T1000 (cell line): ENCODE measurements at places on chromosomes 7 and 10.

DNA sequence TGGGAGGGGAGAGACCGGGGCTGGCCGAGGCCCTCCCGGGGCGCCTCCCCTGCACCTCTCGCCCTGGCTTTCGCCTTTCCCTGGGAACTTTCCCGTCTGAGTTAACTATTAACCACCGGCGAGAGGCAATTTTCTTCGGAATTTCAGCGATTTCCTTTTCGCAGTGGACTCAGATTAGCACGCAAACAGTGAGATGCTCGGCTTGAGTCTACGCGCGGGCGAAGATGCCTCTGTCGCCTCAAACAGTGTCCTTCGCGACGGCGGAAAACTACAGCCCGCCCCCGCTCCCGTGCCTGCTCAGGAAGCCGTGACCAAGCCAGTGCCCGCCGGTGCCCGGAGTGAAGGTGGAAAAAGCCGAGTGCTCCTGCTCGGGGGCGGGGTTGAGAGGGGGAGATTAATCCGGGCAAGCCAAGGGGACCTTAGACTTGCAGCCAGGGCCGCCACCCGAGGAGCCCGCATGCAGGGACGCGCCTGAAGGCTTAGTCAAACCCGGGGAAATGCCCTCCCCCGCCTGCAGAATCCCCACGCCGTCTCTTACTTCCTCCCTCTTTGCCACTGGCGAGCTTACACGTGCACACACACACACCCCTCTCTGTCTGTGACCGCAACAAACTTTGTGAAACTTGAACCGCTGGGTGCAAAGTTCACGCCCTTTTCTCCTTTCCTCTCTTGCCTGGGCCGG is 14.5 kb upstream of the PAX2 start:
- no peak for DNase-seq

DNA sequence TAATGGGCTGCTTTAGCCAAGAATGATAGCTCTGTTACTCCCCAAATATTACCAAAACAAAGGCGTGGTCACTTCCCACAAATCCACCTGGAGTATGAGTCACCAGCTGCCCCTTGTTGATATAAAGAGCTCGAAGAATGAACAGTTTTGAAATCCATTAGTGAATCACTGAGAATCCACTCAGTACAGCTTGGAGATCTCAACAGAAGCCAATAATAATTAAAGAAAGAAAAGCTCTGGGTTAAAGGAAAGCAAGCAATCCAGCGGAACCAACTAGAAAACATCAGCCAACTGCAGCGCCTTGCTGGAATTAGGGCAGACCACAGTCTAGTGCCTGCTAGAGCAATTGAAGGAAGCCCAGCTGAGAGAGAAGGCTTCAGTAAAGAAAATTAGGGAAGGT is 576.0 kb upstream of the C7orf33 start:
- no peak for DNase-seq

- DNase-seq: no peak
Observed at GRCh38 chr7:82445271-82445670, 1.7 kb upstream of the CACNA2D1 start.

GRCh38 chr7:42159130-42159529 is 77.9 kb downstream of the GLI3 start:
- DNase-seq: no peak

- DNase-seq: no peak
Observed at GRCh38 chr7:27581119-27581518, 81.6 kb downstream of the HIBADH start.

DNA sequence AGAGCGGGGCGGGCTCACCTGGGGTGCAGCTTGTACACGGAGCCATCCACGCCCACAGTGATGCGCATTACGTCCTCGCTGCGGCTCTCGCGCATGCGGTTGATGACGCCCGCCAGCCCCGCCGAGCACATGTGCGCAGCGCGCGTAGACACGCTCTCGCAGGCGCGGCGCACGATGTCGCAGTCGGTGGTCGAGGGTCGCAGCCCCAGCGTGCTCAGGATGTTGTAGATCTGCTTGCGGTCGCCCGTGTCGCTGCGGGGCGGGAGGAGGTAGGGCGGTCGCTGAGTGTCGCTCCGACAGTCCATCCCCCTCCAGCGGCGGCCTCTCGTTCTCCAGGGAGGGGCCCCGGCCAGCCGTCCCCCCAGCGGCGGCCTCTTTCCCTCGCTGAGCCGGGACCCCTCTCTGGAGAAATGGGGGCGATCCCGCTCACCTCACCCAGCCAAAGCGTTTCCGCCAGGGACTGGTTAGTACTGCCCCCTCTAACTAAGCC is 4.4 kb upstream of the MYL7 start:
- DNase-seq: no peak

GRCh38 chr10:26269754-26270153 is 53.2 kb downstream of the GAD2 start:
- no peak for DNase-seq

GRCh38 chr7:148609045-148609725 is 18.6 kb downstream of the C7orf33 start:
- no peak for DNase-seq

DNA sequence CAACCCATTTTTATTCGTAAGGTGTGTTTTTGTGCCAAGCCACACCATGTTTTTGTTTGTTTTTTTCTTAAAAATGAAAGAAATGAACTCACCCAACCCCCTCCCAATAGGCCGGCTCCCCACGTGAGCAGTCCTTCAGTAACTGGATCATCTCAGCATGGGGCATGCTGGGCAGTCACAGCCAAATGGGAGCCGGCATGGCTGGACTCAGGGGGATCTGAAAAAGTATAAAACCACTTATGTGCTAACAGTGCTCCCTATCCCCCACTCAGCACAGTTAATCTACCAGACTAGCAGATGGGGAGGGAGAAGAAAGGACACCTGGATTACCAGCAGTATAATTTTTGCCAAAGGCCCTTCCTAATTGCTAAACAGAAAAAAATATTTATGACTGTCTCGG is 39.3 kb downstream of the BAZ1B start:
- DNase-seq: no peak

GRCh38 chr10:33807531-33808359 is 473.3 kb upstream of the NRP1 start:
- no peak for DNase-seq

GRCh38 chr10:63375458-63375857 is 90.3 kb downstream of the JMJD1C start:
- DNase-seq: no peak

- no peak for DNase-seq
Observed at GRCh38 chr10:74681917-74682627, 144.3 kb upstream of the KAT6B start.

DNA sequence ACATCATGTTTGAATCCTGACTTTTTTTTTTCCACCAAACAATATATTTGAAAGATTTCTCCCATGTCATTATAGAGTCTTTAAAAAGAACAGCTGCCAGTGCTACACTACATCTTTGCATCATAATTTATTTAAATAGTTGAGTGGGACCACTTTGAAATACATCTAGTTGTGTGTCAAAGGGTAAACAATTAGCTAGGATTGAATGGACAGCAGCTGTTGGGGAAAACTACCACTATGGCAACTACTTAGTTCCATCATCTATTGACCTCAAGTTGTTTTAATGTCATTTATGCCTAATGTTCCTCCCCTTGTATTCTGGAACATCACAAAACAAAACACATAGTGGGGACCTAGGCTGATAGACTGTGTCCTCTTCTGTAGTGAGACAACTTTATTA is 985.1 kb downstream of the SORCS1 start:
- DNase-seq: no peak

GRCh38 chr7:50310956-50311355 is 6.4 kb downstream of the IKZF1 start:
- DNase-seq: no peak

- peak; percentile 22 for DNase-seq
Observed at GRCh38 chr7:55538538-55538937, 33.8 kb downstream of the VOPP1 start.

GRCh38 chr7:78389022-78389421 is 590.4 kb downstream of the PHTF2 start:
- DNase-seq: no peak

GRCh38 chr7:73717025-73717807 is 2.3 kb downstream of the STX1A start:
- DNase-seq: no peak

- no peak for DNase-seq
Observed at GRCh38 chr10:79346012-79346340, 1.3 kb upstream of the PPIF start.

- DNase-seq: no peak
Observed at GRCh38 chr7:42479816-42480633, 243.0 kb upstream of the GLI3 start.

- DNase-seq: no peak
Observed at GRCh38 chr7:77217474-77218185, 18.0 kb upstream of the FGL2 start.

DNA sequence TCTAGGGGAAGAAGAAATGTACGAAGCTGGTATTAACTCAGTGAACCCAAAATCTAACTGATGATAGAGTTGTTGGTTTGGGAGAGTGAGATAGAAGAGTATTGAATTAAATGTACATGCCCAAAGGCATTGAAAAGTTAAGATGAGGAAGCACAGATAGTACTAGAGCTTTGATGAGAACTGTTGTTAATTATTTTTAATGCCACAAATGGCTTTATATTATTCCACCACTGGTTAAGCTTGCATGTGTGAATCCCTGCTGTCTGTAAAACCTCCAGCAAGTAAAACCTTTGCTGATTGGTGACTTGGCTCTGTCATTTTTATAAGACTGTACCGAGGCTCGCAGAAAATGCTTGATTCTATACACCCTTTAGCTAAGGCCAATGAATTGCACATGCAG is 382.7 kb upstream of the LRGUK start:
- no peak for DNase-seq

GRCh38 chr7:133676805-133677370 is 424.0 kb downstream of the EXOC4 start:
- no peak for DNase-seq

- no peak for DNase-seq
Observed at GRCh38 chr7:155729847-155730246, 82.4 kb downstream of the SHH start.

DNA sequence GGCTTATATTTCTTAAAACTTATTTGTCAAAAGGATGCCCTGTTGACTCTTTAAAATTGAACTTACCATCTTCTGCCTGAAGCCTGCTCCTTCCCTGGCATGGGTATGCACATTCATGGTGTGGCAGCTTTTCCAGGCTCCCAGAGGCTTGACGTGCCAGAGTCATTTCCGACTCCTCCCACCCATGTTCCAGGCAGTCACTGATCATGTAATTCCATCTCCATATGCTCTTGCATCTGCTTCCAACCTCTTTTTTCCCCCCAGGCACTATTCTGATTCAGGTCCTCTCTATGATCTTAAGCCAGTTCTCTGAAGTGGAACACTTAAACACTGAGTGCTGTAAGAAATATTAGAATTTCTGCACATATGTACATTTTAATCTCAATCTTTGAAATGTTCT is 82.2 kb downstream of the CFAP58 start:
- DNase-seq: no peak

DNA sequence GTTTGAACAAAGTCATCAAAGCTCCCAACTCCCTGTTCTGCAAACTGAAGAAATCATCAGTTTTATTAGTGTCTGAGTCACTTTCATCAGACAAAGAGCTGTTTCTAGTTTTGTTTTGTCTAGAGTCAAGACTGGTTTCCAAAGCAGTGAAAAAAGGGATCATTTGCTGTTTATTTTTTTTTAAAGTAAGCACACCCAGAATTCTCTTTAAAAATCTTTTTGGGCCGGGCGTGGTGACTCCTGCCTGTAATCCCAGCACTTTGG is 972.0 kb upstream of the CELF2 start:
- no peak for DNase-seq

DNA sequence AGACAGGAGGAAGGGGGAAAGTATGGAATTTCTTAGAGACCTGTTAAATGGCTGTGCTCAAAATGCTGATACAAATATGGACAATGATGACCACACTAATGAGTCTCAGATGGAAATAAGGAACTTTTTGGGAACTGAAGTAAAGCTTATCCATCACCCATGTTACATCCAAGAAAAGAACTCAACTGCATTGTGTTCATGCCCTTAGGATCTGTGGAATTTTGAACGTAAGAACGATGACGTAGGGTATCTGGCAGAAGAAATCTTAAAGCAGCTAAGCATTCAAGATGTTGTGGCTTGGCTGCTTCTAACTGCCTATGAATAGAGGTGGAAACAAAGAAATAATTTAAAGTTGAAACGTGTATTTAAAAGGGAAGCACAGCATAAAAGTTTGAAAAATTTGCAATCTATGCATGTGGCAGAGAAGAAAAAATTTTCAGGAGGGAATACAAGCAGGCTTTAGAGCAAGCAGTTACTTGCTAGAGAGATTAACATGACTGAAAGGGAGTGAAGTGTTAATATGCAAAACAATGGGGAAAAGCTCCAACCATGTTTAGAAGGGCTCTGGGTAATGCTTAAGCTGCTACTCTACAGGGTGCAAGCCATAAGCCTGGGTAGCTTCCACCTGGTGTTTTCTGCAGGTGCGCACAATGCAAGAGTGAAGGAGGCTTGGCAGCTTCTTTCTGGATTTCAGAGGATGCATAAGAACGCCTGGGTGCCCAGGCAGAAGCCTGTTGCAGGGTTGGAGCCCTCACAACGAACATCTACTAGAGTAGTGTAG is 499.7 kb upstream of the SEMA3D start:
- DNase-seq: no peak

DNA sequence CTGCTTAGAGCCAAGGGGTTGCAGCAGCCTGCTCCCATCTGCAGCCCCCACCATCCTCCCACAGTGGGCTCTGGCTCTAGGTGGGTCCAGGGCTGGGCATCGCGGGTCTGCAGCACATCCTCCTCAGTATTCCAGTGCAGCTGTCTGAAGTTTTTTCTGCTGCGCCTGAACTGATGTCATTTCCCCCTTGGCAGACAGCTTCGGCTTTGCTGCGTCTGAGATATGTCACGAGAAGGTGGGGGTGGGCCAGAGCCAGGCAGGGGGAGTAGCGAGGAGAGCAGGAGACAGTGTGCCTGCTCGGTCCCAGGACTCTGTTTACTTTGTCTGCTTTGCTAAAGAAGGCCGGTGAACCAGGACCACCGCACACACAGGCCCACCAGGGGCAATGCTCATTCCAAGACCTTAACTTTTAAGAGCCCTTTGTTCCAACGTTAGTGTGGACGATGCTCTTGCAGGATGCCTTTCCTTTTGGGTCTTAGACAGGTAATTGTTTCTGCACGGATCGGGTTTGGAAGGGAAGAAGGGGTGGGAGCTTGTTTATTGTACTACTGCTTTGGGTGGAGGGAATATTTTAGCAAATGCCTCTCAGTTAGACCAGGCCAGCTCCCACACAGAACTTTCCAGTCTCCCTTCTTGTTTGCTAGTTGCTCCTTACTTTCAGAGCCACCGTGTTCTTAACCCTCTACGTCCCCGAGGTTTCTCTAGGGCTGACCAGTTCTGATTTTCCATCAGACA is 32.4 kb downstream of the WBP1L start:
- no peak for DNase-seq
